ENCODE measurements at places on chromosomes 7 and 10.

- DNase-seq, result no peak
These were observed 47.7 kb upstream of the ZNF92 start for GRCh38 chr7:65325793-65326432.

- no peak for DNase-seq
These were observed at the start of gene NKX1-2 for GRCh38 chr10:124450012-124450782. TSS of gene NKX1-2 (minus strand) at chr10:124450035. CDS start at chr10:124449943, 92 bp downstream.

GRCh38 chr10:77301305-77301730 is 336.3 kb downstream of the KCNMA1 start:
- no peak for DNase-seq

GRCh38 chr7:106464651-106465050 is 179.9 kb upstream of the NAMPT start:
- DNase-seq, result no peak

DNA sequence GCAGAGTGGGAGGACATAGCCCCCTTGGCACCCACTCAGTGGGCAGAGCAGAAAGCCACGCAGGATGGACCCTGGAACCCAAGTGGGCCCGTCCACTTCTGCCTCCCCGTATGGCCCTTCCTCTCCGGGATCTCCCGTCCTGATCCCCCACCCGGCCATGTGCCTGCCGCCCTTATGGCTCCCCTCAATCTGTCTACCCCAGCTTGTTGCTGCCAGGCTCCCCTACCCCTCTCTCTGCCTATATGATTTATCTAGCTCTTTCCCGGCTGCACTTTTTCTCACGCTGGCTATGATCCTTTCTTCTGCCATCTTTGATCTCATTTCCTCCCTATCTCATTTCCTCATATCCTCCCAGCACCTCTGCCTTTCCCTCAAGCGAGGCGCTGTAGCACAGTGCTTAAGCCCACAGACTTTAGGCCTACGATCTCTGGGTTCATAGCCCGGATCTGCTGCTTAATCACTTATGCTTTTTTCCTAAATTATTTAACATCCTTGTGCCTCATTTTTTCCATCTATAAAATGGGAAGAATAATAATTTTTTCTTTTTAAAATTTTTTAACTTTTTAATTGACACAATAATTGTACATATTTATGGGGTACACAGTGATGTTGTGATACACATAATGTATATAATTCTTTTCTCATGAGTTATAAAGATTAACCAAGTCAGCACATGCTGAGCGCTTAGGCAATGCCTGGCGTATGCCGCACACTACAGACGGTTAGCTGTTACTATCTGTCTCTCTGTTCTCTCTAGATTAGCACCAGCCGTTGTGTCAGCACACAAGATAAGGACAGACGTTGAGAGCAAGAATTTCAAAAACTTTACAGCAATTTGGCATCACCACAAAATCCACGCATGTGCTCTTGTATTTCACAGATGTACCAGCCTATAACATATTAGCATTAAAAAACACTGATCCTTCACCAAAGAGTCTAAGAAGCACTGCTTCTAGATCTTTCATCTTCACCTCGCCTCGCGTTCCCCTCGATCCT is 18.1 kb downstream of the KCNH2 start:
- DNase-seq, result no peak

Data from dorsolateral prefrontal cortex (tissue), 122 donors.